Colonic mucosa (tissue), 4 donors: ENCODE measurements at places on chromosomes 2 and 18.

DNA sequence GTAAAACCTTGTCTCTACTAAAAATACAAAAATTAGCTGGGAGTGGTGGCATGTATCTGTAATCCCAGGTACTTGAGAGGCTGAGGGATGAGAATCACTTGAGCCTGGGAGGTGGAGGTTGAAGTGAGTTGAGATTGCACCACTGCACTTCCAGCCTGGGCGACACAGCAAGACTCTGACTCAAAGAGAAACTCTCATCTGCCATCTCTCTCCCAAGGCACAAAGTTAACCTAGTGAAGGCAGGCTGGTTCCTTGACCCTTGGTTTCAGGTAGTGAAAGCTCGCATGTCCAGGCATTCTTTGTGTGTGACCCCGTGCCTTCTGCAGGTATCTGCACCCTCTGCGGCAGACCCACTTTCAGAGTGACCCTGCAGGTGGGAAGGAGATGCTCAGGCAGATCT lies 100.0 kb downstream of the WDSUB1 start:
- DNase-seq, result no peak

DNA sequence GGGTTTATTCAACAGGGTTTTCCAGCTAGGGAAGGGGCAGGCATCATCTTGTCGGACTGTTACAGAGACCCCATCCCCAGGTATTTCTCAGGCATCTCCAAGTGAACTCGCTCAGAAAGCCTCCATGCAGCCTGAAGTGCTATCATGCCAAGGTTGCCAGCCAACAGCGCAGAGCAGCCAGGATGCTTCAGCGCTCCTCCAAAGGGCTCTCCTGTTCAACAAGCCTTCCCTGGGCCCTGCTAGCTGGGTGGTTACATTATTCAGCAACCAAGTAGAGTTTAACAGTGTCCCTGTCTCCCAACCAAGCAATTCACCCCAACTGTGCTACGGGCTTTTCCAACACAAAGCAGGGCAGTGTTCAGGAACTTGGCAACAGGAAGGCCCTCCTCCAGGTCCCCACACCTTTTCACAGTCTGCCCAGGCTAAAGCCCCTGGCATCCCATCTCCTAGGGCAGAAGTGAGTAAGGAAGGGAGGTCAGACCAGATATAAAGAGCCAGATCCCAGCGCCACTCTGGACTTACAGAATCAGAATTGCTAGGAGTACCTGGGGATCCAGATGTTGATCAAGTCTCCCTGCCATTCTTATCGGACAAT lies 52.9 kb downstream of the ZBTB7C start:
- DNase-seq, result no peak

DNA sequence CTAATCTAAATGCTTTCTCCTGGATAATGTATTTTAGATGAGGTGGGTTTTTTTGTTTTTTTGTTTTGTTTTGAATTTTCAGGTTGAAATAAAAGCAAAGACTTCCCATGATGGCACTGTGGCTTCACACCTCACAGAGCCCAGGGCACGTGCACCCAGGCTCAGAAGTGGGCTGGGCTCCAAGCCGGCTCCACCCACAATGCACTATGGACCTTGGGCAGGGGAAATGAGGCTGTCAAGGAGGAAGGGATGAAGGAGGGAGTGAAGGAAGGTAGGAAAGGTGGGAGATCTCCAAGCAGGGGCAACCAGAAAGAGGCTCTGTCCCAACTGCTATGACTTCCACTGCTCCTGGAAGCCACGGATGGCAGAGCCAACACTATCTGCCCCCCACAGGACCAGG lies 60.4 kb downstream of the BIN1 start:
- DNase-seq, result peak; percentile 18

DNA sequence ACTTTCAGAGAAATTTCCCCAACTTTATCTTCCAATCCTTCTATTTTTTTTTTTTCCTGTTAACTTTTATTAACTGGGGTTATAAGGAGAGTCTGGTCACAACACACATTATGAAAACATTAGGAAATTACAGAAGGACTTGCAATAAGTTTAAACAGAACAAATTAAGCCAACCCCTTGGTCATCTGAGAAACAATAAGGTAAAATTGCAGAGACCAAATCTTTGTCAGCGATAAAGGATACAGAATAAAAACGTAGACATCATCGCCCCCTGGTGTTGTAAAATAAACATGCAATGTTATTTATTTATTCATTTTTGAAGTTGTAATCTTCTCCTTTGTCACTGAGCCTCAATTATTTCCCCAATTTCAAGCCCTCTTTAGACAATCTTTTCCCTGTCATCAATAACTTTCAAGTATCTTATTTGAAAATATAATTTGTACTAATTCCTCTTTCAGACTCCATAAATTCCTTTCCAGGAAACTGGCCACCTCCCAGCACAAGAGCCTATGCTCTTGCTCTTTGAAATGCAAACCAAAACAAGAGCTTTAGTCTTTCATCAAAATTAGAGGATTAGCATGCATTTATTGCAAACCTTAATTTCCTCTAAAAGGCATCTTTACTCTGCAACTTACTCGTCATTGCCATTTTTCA lies 19.5 kb downstream of the G6PC2 start:
- no peak for DNase-seq
